ENCODE measurements at places on chromosomes 12 and 14.

DNA sequence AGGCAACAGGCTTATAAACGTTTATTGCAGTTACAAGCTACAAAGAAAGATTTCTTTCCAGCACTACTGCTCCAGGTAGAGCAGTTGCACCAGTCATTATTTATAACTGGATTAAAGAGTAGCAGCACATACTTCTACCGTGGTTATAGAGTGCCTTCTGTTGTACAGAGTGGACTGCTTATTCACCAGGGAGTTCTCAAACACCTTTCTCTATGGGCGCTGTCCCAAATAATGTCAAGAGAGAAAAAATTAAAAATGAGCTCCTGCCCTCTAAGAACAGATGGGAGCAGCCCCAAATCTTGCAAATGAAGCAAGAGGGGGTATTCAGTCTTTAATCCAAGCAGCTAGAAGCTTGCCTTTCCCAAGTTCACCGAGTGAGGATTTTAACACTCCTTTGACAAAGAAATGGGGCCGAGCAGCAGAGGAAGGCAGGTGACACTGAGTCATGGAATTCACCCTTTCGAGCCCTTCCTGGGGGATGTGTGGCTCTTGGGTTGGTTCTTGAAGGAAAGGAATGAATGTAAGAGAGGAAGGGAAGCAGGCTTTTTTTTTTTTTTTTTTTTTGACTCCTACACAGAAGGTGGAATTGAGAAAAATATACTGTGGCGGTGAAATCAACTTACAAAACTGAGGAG is 181.2 kb downstream of the PRKCH start:
- no peak for DNase-seq

- DNase-seq: no peak
Observed at GRCh38 chr14:98871796-98872195, 400.2 kb downstream of the BCL11B start.

- DNase-seq: no peak
Observed at GRCh38 chr14:72876005-72876709, 17.7 kb downstream of the DPF3 start.

GRCh38 chr14:72679141-72679535 is 214.8 kb downstream of the DPF3 start:
- DNase-seq: no peak

DNA sequence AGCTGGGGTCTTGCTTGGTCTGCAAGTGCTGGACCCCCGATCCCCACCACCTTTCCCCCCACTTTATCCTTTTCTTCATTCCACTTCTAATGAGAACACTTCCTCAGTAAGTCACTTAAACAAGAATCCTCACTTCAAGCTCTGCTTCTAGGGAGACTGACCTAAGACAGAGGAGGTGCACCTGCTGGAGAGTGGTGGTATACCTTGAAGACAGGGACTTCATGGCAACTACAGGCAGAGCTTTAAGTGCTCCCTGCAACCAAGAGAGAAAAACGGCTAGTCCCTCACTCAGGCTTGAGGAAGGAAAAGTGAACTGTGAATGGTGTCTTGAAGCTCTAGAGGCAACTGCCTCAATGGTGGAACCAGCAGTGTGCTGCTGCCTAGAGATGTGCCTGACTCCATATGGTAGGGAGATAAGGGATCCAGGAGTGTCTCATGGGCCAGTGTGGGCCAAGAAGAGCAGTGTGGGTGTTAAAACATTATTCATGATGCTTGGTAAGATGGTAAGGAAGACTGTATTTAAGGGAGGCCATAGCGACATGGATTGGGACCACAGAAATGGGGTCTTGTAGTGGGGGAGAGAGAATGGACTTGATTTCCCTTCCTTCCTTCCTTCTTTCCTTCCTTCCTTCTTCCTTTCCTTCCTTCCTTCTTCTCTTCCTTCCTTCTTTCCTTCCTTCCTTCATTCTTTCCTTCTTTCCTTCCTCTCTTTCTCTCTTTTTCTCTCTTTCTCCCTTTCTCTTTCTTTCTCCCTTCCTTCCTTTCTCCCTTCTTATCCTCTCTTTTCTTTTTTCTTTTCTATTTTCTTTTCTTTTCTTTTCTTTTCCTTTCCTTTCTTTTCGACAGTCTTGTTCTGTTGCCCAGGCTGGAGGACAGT is 96.2 kb upstream of the NAP1L1 start:
- DNase-seq: no peak

DNA sequence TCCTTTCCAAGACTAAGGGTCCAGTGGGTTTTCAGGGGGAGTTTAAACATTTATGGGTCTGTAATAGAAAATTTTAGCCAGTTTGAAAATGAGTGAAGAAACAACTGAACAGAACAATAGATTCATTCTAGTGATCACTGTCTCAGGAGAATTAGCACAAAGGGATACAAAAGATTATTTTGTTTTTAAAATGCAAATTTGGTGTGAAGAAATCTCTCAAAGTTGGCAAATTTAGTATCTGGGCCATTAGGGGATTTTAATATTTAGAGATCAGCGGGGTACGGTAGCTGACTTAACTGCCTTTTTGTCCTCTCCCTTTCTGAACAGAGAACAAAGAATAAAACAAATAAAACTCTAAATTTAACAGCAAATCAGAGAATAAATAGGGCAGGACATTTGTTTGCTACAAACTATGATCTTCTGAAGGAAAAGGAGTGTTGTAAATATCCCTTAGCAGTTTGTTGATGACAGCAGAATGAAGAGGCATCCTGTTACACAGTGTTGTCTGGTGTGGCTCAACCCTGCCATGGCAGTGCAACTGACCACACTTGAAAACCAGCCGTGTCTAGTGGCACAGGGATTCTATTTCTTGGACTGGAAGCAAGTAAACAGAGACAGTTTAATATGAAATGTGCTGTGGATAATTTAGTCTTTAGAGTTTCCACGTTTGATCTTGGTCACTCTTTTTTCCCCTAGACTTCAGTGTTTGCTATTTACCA is 46.3 kb upstream of the LRTM2 start:
- no peak for DNase-seq

GRCh38 chr12:132265056-132265800 is 64.2 kb downstream of the GALNT9 start:
- DNase-seq: no peak

DNA sequence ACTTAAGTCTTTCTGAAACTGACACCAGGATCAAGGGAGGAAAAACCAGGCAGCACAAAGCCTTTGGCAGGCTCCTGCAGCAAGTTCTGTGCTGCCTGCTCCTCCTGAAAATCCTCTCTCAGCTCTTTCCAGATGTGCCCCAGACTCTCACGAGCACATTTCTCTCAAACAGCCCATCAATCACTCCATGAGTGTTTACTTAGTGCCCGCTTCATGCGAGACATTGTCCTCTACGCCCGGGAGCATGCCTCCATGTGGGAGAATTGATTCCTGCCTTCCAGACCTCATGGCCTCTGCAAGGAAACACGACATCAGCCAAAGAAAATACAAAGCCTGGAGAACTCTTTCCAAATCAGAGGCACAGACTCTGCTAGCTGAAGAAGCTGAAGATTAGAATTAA is 46.5 kb upstream of the TSPAN11 start:
- DNase-seq: no peak

DNA sequence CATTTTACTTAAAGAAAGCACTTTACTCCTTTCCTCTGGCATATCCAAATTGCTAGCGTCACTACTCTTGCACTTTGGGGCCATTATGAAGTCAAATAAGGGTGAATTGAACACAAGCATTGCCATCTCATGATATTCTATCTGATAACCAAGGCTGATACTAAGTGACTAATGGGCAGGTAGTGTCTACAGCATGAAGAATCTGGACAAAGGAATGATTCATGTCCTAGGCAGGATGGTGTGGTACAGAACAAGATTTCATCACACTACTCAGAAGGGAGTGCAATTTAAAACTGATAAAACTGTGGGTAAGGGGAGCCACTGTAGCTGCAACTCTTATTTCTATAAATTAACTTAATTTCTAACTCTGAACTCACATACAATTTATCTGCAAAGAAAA is 7.7 kb upstream of the SLC6A15 start:
- no peak for DNase-seq

DNA sequence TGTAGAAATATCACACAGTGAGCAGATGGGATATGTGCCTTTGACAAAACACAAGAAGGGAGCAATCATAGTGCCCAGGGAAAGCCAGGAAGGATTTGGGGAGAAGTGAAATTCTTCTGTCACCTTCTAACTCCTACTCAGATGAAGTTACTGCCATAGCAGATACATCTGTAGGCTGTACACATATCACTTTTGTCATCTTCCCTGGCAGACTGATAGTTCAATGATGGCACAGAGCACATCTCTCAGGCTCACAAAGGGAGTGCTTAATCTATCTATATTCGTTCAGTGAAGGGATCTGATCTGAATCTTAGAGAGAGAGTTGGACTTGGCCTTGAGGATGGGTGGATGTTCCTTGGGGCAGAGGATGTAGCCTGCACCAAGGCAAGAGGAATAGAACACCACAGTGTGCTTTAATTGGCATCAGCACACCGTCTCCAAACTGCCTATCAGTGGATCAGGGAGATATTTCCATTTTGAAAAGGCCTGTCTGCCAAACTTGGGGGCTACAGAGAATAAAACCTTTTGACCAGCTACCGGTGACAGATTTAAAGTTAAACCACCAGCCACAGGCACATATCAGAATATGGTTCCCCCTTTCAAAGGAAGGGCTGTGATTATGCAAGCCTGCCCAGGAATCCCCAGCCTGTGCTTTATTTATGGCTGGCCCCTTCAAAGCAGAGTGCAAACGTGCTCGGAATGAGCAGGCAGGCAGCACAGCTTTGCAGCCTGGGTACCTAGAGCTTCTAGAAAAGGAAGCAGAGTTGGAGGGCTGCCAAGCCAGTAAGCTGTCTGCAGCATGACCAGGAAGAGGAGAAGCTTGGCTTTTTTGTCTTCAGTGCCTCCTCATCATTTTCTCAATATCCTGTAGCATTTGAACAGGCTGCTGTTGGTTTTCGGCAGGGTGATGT is 165.5 kb upstream of the DYRK2 start:
- no peak for DNase-seq

GRCh38 chr12:90262251-90262650 is 553.6 kb upstream of the ATP2B1 start:
- DNase-seq: no peak

- DNase-seq: no peak
Observed at GRCh38 chr14:20743556-20743955, 2.1 kb upstream of the EDDM3A start.

GRCh38 chr14:104394409-104394851 is 185.1 kb upstream of the C14orf180 start:
- DNase-seq: no peak

GRCh38 chr12:110932046-110932445 is 11.7 kb upstream of the MYL2 start:
- no peak for DNase-seq

GRCh38 chr14:22338381-22338780 is 250.6 kb downstream of the DAD1 start:
- no peak for DNase-seq

Data from left renal cortex interstitium (tissue), 4 donors.